ENCODE measurements at places on chromosomes 16 and 17.
A peak's percentile ranks its signal among the peaks of the same experiment; 100 is the strongest.

DNA sequence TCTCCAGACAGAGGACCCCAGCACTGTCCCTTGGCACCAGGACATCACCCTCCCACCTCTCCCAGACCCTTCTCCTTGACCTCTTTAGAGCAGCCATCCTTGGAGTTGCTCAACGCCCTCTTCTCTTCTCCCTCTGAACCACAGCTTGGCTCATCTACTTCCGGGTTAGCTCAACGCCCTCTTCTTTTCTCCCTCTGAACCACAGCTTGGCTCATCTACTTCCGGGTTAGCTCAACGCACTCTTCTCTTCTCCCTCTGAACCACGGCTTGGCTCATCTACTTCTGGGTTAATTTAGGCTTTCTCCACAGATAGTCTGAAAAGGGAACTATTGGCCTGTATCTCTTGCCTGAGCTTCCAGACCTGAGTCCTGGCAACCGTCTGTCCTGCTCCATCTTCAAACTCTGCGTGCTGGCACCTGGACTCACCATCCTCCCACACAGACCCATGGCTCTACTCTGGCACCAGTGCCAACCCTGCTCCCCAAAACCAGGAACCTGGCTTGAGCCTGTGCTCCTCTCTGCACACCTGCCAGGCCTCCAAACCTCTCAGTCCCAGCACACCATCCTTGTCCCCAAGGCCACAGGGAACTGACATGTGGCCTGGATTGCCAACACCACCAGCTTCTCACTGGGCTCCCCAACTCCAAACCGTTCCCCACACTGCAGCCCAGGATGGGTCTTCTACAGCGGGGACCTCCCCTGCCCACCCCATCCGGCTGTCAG lies 25.3 kb upstream of the FAAP100 start:
- no peak for DNase-seq

DNA sequence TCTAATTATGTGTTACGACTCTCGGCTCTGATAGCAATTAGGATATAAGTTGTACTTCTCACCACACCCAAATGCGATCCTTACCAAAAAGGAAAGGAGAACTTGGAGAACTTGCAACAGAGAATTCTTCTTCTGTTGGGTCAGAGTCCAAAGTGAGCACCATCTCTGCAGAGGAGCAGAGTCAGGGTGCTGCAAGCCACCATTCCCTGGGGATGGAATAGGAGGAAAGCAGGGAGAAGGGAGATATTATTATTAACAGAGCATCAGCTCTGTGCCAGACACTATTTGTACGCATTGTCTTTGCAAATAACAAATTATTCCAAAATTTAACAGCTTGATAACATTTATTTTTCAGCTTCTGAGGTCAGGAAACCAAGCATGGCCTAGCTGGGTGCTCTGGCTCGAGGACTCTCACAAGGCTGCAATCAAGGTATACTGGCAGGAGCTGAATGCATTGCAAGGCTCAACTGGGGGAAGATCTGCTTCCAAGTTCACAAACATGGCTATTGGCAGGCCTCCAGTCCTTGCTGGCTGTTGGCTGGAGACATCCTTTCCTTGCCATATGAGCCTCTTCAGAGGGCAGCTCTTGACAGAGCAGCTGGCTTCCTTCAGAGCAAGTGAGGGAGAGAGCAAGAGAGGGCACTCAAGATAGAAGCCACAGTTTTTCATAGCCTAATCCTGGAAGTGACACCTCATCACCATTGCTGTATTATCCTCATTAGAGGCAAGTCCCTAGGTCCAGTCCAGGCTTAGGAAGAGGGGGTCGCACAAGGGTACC lies 296.2 kb upstream of the CDH5 start:
- no peak for DNase-seq

GRCh38 chr17:74233937-74234336 lies 20.6 kb downstream of the TTYH2 start:
- DNase-seq: no peak

DNA sequence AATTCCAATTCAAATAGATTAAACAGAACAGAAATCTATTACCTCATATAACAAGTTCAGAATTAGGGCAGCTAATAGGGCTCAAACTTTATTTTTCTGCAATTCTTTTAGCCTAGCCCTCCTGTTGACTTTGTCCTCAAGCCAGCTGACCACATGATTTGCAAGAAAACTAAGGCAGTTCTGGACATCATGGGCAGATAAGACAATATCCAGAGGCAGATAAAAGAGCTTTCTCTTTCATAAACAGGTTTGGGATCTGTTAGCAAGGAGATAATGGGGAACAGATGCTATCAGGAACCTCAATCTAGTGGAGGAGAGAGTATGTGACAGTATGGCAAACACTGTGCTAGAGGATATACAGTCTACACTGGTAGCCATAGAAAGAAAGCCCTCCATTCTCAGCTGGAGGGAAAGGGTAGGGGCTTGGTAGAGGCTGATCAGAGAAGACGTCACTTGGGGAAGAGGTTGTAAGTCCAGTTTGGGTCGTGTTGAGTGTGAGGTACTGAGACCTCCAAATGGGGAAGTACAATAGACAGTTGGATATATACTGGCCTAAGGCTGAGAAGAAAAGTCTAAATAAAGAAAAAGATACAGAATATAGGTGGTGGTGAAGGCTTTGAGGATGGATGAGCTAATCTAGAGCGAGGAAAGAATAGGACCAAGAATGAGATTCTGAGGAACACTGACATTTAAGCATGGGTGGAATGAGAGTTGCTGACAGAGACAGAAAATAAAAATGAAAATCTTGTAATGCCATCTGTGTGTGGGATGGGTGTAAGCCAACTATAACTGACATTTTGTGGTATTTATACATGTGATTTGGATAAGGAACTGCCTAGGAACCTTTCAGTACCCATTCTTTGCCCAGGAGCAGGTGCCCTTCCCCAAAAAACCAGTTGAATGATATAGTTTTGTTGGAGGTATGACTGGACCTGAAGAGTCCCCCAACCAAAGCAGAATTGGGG lies 67.4 kb downstream of the CYB561 start:
- DNase-seq: no peak

DNA sequence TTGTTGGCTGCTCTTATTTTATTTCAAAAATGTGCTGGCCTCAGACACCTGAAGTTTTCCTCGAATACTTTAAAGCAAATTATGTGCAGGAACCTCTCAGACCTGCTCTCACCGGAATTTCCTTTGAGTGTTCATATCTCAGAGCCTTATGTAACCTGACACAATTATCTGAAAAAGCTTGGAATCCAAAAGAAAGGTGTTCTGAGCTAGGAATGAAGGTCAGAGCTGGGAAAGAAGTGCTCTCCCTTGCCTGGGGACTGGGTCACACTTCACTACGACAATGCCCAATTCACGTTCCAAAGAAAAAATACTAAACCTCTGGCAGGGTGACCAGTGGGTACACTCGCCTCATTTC lies 6.7 kb upstream of the HSD11B2 start:
- DNase-seq: no peak

- DNase-seq: peak; percentile 1
These were observed 135.2 kb downstream of the SHISA9 start for GRCh38 chr16:13036600-13036999.

DNA sequence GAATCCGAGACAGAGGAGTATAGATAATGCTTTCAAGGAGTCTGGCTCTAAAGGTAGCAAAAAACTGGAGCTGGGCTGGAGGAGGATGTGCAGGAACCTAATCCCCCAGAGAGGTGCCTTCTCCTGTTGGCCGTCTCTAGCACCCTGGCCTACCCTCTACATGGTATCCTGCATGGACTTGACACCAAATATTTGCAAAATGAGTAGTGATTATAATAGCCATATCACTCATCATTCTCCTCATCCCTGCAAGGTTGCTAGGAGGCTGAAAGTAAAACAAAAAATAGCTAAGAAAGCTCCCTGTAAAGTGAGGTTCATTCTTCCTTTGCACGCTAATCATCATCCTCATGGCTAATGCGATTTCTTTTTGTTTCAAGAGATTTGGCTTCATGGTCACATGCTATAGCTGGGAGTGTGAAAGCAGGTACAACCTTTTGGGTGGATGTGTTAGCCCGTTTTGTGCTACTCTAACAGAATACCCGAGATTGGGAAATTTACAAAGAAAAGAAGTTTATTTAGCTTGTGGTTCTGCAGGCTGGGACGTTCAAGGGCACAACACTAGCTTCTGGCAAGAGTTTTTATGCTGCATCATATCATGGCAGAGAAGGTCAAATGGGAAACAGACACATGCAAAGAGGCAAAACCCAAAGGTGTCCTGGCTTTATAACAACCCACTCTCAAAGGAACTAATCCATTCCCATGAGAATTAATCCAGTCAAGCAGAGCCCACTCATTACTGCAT lies 27.1 kb upstream of the CIITA start:
- DNase-seq: no peak

GRCh38 chr16:84575914-84576313 lies 42.0 kb downstream of the COTL1 start:
- DNase-seq: no peak

DNA sequence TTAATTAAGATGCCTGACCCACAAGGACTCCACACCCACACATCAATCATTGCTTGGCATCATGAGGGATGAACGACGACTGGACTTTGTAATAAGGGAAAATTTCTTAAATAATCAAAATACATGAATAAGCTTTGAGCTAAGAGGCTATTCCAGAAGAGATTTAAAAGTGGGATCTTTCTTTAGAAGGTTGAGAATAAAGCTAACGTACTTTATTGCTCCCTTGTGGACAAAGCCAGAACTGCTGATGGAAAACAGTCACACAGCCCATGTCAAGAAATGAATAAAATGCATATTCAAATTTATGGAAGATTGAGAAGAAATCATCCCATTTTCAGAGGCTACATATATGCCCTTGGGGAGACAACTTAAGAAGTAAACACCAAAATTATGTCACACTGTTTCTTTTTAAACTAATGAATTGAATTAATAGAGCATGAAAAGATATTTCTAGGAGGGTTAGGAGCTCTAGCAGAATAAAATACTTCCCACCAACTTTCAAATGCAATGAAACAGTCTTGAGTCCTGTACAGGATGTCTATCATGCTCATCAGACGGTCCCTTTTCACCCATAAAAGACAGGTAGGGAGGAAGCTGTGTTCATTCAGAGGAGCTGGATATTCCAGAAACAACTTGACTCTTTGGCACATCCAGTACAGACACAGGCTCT lies 60.2 kb upstream of the PHOSPHO1 start:
- peak; percentile 15 for DNase-seq

- DNase-seq: peak; percentile 71
These were observed 13.7 kb upstream of the GUCY2D start for GRCh38 chr17:7988750-7989178.

DNA sequence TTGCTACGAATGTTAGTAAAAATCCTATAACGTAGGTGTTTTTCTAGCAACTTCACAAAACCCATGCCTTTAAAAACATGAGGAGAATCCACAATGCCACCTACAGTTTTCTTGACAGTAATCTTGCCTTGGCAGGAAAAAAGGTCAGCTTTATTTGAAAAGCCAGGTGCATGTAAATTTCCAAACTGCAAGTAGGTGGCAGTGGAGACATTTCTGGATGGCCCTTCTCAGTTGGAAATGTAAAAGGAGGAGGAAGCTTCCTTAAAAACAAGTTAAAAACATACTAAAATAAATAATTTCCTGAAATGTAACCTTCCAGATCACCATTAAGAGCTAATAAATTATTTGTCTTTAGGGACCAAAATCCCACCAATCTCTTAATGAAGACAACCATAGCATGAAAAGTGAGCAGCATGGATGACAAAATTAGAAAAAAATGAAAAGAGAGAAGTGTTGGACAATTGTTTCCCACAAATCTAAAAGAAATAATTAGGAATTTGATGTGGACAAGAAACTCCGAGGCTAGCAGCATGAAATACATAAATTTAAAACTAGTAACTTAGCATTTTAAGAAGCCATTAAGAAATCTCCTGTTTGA lies 152.2 kb downstream of the SNX11 start:
- no peak for DNase-seq

All from foreskin melanocyte (primary cell).